ENCODE measurements at places on chromosomes 16 and 17.

GRCh38 chr16:3696425-3697218 lies 20.7 kb downstream of the TRAP1 start:
- DNase-seq: no peak

- DNase-seq: no peak
Observed at GRCh38 chr17:65292430-65292829, 155.3 kb downstream of the RGS9 start.

DNA sequence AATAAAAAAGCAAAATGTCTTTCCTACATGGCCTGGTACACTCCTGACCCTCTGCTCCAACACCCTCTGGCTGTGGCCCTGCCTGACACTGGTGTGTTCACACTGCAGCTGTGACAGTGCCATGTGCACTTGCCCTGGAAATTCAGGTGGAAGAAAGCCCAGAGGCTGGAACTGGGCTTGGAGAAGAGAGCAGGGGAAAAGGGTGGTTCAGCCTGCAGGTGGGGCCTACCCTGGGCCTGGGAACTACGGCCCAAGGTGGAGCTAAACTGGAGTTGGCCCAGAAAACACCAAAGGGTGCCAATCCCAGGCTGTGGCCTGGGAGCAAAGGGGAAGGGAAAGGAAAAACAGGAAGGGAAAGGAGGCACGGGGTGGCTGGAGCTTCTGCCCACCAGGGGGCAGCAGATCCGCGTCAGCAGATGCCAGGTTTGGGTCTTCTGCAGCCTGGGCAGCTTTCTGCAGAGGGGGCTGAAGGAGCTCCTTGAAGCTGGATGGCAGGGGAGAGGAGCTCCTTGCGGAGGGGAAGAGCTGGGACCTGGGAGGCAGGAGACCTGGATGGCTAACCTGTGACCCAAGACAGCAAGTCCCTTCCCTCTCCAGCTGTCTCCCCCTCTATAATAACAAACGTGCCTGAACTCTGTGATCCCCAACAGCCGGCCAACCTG lies 15.4 kb upstream of the CTCF start:
- DNase-seq: peak; percentile 83

GRCh38 chr17:43020030-43020621 lies 2.1 kb downstream of the VAT1 start:
- no peak for DNase-seq

DNA sequence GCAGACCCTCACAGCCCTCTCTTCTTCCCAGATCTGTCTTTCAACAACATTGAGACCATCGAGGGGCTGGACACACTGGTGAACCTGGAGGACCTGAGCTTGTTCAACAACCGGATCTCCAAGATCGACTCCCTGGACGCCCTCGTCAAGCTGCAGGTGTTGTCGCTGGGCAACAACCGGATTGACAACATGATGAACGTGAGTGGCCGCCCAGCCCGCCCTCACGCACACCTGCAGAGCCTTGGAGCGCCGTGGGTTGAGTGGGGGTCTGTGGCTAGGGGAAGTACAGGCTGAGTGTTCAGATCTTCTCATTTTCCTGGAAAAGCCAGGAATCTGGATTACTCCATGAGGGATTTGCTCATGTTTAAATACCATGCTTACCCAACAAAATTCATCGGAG lies 15.2 kb downstream of the DRC3 start:
- DNase-seq: no peak

DNA sequence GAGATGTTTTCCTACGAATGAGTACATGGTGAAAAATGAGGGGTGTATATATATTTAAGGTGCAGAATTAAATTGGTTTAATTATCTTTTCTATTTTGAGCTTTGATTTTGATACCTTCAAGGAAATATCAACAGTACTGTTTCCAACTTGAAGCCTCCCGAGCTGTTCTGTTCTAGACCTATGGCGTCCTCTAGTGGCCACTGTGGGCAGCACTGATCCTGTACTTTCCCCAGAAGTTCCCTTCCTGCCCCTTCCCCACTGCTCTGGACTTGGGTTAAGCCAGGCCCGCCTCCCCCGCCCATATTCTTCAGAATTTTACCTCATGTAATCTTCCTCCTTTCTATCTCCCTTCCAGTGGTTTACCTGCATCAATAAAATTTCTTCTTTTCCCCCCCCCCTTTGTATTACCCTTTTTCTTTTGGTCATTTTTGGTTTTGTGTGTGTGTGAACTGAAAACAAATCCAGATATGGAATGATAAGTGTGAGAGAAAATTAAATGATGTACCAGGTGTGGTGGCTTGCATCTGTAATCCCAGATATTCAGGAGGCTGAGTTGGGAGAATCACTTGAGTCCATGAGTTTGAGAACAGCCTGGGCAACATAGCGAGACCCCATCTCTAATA lies 1643.5 kb downstream of the TP53TG3F start:
- peak; percentile 1 for DNase-seq

DNA sequence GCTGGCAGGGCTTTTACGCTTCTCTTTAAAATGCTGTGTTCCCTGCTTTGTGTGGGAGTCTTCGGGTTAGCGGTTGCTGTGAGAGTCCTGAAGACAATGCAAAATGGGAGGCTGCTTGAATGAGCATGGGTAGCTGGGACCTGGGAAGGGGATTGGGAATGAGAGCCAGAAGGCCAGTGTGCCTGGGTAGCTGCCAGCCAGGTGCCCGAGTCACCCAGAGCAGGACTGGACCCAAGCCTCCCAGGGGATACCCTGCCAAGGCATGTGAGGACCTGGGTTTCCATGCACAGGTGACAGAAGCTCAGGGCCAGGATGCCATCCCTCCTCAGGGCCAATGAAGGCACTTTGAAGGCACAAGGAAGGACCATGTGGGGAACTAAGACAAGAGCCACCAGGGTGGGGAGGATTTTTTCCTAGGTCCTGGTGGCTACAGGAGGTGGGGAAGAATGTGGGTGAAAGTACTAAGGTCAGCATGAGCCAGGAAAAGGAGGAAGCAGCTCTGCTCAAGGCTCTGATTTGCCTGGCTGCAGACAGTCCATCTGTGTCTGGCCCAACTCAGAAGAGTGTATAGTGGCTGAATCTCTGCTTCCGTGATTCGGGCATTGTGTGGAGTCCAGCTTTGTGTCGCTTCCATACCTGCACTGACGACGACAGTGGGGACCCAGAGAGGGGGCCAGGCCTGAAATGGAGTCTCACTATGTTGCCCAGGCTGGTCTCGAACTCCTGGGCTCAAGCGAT lies 20.5 kb downstream of the TMEM94 start:
- DNase-seq: no peak

- no peak for DNase-seq
Observed at GRCh38 chr17:17400566-17401184, 76.1 kb upstream of the MED9 start.
